Liver (tissue), 10 donors: ENCODE measurements at places on chromosomes 3 and 15.

- H3K4me1 ChIP-seq, result peaks cover 3% of the 10 kb centered on the region
- H3K27me3 ChIP-seq, result no peaks in the 10 kb centered on the region
- H3K36me3 ChIP-seq, result peaks cover 26% of the 10 kb centered on the region
- H3K4me3 ChIP-seq, result peak overlapping the region; percentile 80
These were observed 780 bp downstream of the RPL22L1 start for GRCh38 chr3:170869239-170869590.

DNA sequence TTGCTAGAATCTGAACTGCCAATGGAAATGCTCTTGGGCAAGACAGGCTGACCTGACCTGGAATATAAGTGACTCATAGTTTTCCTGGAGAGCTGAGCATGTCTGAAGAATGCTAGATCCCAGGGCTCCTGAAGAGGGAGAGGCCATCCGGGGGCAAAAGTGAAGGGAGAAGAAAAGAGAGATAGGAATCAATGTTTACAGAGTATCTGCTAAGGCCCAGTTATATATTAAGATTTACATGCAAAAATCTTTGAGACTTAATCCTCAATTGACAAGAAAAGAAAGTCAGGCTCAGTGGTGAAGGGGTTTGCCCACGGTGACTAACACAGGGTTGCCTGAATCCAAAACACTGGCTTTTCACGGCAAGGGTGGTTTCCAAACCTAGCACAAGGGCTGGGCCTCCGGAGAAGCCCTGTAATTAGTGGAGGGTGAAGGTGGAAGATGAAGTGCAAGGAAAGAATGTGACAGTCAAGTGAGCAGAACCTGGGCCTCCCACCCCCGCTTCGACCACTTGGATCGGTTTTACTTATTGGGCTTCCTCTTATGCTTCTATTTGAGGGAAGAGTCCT is 91.7 kb upstream of the FGF12 start:
- H3K27me3 ChIP-seq, result no peaks in the 10 kb centered on the region
- no peak overlapping the region for H3K4me3 ChIP-seq
- H3K27ac ChIP-seq, result no peak overlapping the region

- H3K36me3 ChIP-seq, result no peaks in the 10 kb centered on the region
- no peak overlapping the region for H3K27ac ChIP-seq
- no peaks in the 10 kb centered on the region for H3K4me1 ChIP-seq
- DNase-seq, result no peak
- no peak overlapping the region for H3K4me3 ChIP-seq
These were observed 76.1 kb upstream of the PLSCR4 start for GRCh38 chr3:146326875-146327543.

- no peaks in the 10 kb centered on the region for H3K27me3 ChIP-seq
- no peaks in the 10 kb centered on the region for H3K4me1 ChIP-seq
- no peak overlapping the region for H3K4me3 ChIP-seq
- no peak overlapping the region for H3K27ac ChIP-seq
These were observed 56.0 kb upstream of the CTXND1 start for GRCh38 chr15:80308002-80308401.

- no peaks in the 10 kb centered on the region for H3K36me3 ChIP-seq
- H3K27me3 ChIP-seq, result peaks cover 3% of the 10 kb centered on the region
- no peak for DNase-seq
- H3K4me3 ChIP-seq, result no peak overlapping the region
- no peak overlapping the region for H3K27ac ChIP-seq
These were observed 156.7 kb downstream of the CACNA2D3 start for GRCh38 chr3:54279005-54279583.

DNA sequence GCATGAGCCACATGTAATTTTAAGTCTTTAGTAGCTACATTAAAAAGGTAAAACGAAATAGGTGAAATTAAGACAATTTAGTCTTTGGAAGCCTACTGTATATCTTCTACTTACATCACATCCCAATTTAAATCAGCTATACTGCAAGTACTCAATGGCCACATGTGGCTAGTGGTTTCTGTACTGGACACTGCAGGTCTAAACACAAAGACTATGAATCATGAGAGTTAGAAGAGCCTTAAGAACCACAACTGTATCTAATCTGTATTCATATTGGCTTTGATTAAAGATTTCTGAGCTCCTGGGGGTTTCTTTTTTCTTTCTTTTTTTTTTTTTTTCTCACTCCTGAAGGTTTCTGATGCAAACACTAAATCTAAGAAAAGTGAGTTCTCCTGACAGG is 2.3 kb upstream of the EIF1B start:
- peaks cover 9% of the 10 kb centered on the region for H3K36me3 ChIP-seq
- no peak for DNase-seq
- no peak overlapping the region for H3K4me3 ChIP-seq
- H3K27ac ChIP-seq, result no peak overlapping the region

GRCh38 chr3:43497422-43497821 is 124.4 kb downstream of the ANO10 start:
- no peak for DNase-seq
- H3K4me1 ChIP-seq, result no peaks in the 10 kb centered on the region
- H3K4me3 ChIP-seq, result no peak overlapping the region
- H3K27me3 ChIP-seq, result no peaks in the 10 kb centered on the region

- no peaks in the 10 kb centered on the region for H3K27me3 ChIP-seq
- H3K4me3 ChIP-seq, result no peak overlapping the region
- H3K36me3 ChIP-seq, result no peaks in the 10 kb centered on the region
- H3K27ac ChIP-seq, result no peak overlapping the region
- DNase-seq, result no peak
These were observed 212.6 kb upstream of the SEMA6D start for GRCh38 chr15:47504624-47505256.

- H3K27ac ChIP-seq, result no peak overlapping the region
- no peaks in the 10 kb centered on the region for H3K27me3 ChIP-seq
- H3K36me3 ChIP-seq, result no peaks in the 10 kb centered on the region
- no peak overlapping the region for H3K4me3 ChIP-seq
These were observed 94.0 kb downstream of the CORO2B start for GRCh38 chr15:68672781-68673205.
